ENCODE measurements at places on chromosomes 3 and 15.

DNA sequence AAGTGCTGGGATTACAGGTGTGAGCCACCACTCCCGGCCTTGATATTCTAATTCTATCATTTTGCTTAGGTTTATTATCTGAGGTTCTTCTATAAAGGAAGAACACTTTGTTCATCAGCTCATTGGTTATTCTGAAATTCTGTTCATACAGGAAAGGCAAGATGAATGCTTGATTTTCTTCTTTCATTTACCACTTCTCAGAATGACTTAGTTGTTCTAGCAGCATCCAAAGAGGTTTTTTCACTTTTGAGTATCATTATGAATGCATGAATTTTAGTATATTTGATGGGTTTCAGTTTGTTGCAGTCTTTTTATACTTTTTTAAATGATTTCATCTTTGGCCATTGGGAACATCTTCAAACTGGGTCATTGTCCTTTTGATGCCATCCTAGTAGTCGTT is 51.8 kb downstream of the RNF111 start:
- DNase-seq = no peak

DNA sequence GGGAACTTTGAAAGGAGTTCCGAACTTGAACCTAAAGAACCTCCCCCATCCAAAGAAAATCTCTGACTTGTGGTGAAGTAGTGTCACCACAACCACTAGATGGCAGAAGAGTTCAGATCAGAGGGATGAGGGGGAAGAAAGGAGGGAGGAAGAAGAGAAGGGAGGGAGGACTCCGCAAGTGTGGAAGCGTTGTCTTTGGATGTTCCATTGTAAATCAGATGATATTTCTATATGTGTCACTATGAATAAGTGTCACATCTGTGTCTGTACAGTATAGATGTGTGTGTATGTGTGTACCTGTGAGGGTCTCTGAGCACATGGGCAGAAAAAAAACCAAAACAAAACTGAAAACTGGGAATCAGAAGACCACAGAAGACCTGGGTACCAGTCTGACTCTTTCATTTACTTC is 16.9 kb downstream of the SLC24A1 start:
- DNase-seq = no peak

GRCh38 chr15:38351466-38351865 is 98.8 kb downstream of the SPRED1 start:
- DNase-seq = no peak

DNA sequence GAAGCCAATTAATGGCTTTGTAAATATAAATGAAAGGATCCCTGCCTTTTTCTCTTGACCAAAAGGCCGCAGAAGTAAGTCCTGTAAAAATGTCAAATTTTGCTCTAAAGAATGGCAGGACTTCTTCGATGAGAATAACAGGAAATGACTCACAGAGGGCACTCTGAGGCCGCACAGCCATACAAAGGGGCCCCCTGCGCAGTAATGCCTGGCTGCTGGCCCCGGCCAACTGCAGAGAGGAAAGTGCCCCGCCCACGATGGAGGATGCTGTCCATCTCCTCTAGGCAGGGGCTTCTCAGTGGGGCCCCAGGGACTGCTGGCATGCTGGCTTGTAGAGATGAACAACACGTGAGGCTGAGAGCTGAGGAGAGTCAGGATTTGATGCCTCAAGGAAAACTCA is 18.1 kb upstream of the SCN10A start:
- DNase-seq = peak; percentile 5

GRCh38 chr3:120432150-120432860 is 18.5 kb downstream of the FSTL1 start:
- DNase-seq = no peak

GRCh38 chr15:95557226-95558046 is 773.1 kb upstream of the NR2F2 start:
- DNase-seq = peak; percentile 9

- DNase-seq = no peak
Measured at GRCh38 chr3:10434144-10434937, 71.0 kb downstream of the ATP2B2 start.

DNA sequence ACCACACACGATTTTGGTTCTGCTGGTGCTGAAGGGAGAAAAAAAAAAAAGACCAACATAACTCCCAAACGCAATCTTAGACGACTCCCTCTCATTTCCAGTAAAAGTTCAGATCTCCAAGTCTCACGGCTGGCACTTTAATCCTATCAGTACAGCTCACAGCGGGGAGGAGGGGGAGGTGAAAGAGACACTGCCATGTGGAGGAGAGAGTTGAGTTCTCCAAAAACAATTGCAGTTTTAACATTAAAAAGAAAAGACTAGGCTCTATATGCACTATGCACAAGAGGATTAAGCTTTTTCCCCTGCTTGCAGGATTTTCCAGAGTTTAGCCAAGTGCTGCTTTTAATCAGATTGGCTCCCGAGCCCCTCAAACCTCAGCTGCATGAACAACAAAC is 16.8 kb downstream of the BMF start:
- DNase-seq = no peak

DNA sequence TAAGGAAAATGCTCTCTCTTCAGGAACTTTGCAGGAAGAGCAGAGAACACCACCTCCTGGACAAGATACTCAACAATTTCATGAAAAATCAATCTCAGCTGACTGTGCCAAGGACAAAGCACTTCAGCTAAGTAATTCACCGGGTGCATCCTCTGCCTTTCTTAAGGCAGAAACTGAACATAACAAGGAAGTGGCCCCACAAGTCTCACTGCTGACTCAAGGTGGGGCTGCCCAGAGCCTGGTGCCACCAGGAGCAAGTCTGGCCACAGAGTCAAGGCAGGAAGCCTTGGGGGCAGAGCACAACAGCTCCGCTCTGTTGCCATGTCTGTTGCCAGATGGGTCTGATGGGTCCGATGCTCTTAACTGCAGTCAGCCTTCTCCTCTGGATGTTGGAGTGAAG is 200.5 kb downstream of the AKAP13 start:
- DNase-seq = no peak

Measured in DMS153 (cell line).